ENCODE measurements at places on chromosomes 5 and 9.
A peak's percentile ranks its signal among the peaks of the same experiment; 100 is the strongest.

DNA sequence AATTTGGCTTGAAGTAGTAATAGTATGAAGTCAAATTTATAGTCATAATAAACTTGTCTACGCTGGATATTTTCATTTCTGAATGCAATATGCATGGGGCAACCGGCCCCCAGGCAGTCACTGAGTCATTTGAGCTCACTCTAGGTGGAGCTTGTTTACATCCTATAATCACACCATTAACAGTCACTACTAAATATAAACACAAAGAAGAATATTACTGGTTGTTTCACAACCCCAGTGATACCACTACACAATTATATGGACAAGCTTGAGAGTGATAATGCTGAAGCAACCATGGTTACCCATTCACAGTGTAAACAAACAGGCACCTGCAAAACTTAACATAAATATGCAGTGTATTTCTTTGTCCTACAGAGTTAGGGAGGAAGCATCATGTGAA, 68.7 kb downstream of the MARCHF3 start:
- DNase-seq = no peak

- peak; percentile 38 for DNase-seq
These were observed 722 bp downstream of the SLC22A4 start for GRCh38 chr5:132294728-132295504.

DNA sequence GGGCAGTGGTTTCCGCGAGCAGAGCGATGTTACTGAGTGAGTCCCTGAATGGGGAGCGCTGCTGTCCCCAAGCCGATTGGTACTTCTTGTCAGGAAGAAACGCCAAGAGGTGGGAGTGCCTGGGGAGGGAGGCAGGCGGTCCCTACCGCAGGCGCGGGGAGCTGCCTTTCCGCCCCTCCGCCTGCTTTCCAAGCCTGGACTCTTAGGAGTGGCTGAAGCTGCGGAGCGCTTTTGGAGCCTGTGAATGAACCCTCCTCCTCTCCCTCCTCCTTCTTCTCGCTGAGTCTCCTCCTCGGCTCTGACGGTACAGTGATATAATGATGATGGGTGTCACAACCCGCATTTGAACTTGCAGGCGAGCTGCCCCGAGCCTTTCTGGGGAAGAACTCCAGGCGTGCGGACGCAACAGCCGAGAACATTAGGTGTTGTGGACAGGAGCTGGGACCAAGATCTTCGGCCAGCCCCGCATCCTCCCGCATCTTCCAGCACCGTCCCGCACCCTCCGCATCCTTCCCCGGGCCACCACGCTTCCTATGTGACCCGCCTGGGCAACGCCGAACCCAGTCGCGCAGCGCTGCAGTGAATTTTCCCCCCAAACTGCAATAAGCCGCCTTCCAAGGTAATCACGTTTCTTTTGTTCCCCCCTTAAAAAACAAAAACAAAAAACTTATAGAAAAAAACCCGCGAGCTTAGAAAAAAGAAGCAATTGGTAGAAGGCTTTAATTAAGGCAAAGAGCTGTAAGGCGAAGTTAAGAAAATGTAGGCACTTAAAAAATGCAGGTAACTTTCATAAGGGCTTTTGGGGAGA, at the start of gene VCAN:
Gene VCAN (plus strand): TSS at position 340 of the 808 bp plus-strand sequence. CDS start 11,775 bp downstream, outside the sequence.
- DNase-seq = peak; percentile 73

DNA sequence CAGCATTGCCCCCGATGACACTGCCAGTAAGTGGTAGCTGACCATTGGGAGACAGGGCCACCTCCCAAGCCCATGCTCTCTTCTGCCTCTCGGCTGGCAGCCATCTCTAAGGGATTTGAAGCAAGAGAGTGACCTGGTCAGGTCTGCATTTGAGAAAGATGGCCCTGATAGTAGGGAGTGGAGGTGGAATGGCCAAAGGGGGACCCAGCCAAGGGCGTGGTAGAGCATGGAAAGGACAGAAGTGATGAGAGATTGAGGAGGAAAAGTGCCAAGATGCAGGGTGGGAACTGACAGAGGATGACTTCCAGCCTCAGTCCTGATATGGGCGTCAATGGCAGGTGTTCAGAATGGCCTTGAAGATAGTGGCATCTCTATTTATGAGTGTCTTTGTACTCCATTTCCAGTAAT, 9.0 kb downstream of the ABL1 start:
- no peak for DNase-seq

DNA sequence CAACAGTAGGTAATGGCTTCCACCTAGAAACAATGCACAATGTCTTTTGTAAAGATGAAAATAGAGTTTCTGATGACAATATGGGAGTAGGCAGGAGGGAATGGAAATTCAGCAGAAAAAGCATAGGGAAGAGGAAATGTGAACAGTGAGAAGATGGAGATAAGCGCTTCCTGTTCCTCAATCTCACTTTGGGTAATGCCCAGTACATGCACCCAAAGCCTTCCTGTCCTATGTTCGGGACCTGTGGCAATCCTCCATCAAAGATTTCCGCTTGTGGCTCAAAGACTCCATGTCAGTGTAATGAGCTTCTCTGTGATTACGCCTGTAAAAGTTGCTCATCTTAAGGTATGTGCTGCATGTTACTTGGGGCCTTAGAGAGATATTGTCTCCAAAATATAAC, 2.7 kb downstream of the UGT3A1 start:
- no peak for DNase-seq

DNA sequence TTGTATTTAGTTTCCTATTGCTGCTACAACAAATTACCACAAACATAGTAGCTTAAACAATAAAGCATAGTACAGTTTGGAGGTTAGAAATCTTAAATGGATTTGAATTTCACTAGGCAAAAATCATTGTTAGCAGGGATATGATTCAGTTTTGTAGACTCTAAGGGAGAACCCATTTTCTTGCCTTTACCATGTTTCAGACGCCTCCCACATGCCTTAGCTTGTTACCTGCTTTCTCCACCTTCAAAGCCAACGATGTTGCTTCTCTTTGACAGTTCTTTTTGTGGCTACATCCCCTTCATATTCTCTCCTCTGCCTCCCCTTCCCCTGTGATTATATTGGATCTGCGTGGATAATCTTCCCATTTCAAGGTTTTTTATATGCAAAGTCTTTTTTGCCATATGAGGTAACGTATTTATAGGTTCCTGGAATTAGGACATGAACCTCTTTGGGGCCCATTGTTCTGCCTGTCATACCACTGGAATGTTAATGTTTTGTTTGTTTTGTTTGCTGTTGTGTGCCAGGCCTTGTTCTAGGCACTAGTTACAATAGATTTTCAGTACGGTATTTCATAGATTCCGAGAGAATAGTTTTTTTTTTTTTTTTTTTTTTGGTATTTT, 54.1 kb downstream of the UHRF2 start:
- no peak for DNase-seq

DNA sequence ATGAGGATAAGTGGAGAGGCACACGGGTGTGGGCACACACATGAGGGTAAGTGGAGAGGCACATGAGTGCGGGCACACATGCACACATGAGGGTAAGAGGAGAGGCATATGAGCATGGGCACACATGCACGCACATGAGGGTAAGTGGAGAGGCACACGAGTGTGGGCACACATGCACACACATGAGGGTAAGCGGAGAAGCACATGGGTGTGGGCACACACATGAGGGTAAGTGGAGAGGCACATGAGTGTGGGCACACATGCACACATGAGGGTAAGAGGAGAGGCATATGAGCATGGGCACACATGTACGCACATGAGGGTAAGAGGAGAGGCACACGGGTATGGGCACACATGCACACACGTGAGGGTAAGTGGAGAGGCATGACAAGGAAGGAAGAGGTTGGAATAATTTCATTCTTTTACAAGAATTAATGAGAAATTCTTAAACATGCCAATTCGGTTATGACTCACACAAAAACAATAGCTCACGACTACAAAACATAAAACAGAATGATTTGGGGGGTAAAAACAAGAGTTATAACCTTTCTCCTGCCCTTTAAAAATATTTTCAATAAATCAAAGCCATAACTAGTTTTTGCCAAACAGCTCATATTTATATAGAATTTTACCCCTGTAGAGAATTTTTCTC, 67.5 kb downstream of the APBA1 start:
- no peak for DNase-seq

DNA sequence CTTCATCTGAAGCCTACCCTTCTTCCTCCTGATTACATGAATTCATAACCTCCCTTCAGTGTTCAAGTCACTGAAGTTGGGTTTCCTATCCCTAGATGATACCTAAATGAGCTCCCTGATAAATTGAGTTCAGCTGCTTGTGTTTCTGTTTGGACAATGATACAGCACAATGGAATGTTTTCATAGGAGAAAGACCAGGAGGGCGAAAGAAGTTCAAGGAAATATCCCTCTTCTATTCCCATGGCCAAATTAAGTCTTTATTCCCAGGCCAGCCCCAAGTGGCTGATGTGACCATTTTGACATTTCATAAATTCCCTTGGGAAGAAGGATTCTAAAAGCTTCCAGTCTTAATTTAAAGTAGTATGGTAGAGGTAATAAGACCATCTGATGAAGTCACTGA, 555.8 kb upstream of the CLINT1 start:
- peak; percentile 47 for DNase-seq

Measured in fibroblast of skin of left biceps (primary cell).